ENCODE measurements at places on chromosomes 12 and 14.

DNA sequence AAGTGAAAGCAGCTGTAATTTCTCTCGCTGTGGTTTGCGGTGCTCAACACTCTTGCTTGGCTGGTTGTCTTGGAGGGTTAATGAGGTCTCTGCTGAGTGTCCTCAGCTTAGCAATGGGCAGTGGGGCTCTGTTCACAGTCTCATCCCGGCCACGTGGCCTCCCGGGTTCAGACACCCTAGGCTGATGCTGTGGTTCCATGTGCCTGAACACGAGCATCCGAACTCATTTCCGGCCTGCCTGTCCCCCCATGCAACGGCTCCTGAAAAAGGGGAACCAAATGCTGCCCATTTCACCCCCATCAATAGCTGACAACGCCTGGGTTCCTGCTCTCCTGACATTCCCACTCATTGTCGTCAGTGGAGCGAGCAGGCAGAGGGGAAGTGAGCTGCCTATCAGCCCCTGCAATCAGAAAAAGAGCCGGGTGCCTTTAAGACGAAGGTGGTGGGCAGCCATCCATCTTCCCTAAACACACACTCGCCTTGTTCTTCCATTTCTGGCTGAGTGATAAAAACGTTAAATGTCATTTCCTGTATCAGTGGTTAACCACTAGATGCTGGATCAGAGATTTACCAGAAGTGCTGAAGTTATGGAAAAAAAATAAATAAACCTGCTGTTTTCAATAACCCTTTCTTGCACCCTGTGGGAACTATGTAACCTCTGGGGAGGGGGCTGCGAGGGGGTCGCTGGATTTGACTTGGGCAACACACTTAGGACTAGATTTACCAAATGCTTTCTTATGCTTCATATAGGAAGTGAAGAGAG lies 60.3 kb upstream of the BCL2L14 start:
- peak; percentile 74 for DNase-seq

DNA sequence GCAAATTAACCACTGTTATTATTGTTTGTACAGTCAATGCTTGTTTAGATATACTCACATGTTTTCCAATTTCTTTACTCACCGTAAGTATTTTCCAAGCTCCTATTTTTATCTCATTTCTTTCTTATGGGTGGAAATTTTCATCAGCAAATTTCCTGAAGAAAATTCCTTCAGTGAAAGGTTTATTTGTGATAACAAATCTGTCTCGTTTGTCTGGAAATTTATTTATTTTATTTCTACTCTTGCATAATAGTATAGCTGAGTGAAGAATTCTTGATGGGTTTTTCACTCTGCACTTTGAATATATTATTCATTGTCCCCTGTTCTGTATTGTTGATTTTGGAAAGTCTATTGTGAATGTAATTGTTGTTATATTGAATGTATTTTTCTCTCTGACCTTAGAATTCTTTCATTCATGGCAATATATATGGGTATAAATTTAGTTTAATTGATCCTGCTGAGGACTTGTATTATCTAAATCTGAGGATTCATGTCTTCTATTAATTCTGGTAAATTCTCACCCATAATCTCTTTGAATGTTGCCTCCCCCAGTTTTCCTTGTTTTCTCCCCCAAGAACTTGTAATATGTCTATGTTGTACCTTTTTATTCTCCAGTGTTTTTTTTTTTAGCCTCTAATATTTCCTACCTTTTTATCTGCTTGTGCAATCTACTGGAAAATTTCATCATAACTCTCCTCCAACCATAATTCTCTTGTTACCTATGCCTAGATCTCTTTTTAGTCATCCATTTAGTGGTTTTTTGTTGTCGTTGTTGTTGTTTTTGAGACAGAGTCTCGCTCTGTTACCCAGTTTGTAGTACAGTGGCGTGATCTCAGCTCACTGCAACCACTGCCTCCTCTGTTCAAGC lies 21.6 kb upstream of the HOXC13 start:
- no peak for DNase-seq

- no peak for DNase-seq
Observed at GRCh38 chr14:50089208-50089607, 27.2 kb downstream of the VCPKMT start.

DNA sequence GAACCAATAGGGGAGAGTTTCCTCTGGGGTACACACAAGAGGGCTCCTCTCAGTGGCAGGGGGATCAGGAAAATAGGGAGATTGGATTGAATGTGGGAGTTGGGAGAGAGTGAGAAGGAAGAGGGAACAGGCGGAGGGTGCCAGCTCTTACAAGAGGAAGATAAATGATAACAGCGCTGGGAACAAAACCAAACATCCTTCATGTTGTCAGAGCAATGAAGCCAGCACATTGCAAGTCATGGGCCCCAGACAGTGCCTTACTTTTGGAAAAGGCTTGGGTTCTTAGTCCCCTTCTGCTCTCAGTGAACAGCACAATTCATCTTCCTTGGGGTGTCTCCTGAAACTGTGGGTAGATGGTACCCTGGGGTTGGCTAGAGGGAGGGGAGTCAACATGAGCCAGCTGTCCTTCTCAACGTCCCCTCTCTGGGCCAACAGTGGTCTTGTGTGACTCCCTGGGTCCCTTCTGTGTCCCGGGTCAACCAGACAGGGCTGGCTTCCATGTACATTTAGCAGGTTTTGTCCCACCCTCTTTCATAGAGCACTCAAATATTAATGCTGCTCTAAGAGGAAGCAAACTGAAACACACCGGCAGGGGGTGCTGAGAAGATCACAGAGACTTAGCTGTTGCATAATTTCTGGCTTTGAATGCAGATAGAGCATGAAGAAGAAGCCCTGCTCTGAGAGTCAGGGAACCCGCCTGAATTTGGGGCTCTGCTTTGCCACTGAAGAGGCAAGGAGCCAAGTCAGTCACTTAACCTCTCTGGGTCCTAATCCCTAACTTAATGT lies 138.5 kb downstream of the ESRRB start:
- peak; percentile 11 for DNase-seq

- peak; percentile 59 for DNase-seq
Observed at GRCh38 chr14:47278233-47278842, 397.1 kb downstream of the MDGA2 start.

DNA sequence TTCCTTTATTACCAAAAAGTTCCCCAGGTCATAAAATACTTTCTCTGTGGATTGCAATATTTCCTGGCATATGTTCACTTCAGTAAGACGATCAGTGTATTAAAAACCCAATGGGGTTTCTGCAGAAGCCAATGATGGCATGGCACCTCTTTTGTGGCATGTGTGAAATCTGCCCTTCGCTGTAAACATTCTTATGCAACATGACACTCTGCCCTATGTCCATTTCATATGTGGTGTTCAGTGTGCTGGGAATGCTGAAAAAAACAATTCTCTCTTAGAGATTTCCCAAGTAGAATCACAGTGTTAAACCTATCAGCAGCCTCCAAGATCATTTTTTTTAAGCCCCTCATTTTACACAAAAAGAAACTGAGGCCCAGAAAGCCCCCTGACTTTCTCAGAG lies 2.3 kb upstream of the MYBPC1 start:
- no peak for DNase-seq

GRCh38 chr12:20369305-20370013 lies 1.1 kb downstream of the PDE3A start:
- peak; percentile 65 for DNase-seq

- no peak for DNase-seq
Observed at GRCh38 chr14:77542421-77543239, 44.0 kb upstream of the ISM2 start.

DNA sequence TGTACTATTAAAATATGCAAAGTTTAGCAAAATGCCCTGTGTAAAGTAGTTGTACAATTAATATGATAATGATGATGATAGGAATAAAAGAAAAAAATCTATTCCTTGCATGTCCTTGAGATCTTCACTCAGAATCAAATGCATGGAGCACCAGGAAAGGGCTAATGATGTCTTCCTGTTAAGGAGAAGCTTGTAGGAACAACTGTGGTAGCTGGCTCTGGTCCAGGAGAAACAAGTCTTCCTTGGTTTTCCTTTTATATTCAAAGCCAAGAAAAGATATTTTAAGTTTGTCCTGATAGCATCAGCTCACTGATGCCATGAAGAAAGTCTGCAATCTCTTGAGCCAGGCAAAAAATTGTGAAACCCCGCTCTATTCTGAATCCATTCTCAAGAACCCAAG lies 138.9 kb downstream of the PIK3C2G start:
- DNase-seq = peak; percentile 70

GRCh38 chr14:69129264-69129880 lies 23.5 kb downstream of the DCAF5 start:
- DNase-seq = peak; percentile 94

DNA sequence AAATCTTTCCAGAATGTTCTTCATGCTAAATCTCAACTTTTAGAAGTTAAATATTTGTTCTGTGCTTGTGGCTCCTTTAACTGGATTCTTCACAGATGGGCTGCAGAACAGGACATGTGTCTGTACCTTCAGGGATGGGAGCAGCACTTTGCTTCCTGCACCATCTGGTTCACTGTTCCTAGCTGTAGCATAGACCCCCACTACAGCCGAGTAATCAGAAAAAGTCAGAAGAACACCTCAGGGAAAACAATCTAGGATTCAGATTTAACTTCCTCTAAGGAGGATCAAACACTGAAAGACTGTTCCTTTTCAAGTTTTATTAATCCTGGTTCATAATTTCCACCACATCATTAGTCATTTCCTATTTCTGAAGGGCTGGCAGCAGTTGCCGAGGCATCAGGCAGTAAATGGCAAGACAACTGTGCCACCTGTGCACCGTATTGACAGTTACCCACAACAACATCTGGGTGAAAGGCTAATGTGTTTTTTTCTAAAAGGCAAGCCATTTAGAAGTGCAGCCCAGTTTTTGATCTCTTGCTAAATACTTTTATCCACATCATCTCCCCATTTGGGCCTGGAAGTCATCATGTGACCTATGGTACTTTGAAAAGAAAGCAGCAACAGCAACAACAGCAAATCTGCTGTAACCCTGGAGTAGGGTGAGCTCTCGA lies 212.8 kb upstream of the BMP4 start:
- DNase-seq = no peak

DNA sequence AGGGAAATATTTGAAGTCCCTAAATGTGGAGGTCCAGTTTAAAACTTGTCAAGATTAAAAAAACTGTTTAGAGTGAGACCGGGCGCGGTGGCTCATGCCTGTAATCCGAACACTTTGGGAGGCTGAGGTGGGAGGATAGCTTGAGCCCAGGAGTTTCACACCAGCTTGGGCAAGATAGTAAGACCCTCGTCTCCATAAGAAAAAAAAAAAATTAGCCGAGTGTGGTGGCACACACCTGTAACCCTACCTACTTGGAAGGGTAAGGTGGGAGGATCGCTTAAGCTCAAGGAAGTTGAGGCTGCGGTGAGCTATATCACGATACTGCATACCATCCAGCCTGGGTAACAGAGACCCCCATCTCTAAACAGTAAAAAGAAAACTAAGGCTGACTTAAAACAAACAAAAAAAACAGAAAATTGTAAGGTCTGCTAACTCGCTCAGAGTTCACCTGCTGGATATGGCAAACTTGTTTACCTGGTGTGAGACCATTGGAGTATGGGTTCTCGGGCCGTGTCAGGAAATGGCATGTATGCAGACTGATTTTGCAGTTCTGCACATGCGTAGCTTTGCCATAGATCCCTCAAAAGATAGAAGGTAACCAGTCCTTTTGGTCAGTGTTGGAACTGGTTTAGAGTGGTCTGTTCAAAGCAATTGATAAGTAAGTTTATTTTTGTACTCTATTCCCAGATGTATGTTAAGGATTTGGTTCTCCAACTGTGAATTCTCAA lies 2.1 kb downstream of the RNF10 start:
- DNase-seq = no peak

- no peak for DNase-seq
Observed at GRCh38 chr12:3726456-3726855, 26.5 kb downstream of the CRACR2A start.

GRCh38 chr12:94116191-94116590 lies 32.2 kb upstream of the PLXNC1 start:
- no peak for DNase-seq

DNA sequence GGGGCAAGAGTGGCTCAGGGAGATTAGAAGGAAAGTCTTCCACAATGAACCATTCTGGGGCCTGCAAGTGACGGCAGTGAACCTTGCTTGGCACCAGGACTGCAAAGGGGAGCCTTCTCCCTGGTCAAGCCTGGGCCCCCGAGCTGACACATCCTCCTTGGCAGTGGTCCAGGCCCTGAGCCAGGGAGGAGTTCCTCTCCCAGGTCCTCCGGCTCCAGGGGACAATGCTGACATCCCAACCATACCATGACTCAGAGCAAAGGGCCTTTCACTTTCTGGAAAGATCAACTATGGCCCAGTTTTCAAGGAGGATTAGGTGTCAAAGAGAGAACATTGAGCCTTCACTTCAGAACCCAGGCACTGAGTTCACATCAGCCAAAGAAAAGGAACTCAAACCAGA lies 756.5 kb upstream of the TBX3 start:
- DNase-seq = peak; percentile 57

DNA sequence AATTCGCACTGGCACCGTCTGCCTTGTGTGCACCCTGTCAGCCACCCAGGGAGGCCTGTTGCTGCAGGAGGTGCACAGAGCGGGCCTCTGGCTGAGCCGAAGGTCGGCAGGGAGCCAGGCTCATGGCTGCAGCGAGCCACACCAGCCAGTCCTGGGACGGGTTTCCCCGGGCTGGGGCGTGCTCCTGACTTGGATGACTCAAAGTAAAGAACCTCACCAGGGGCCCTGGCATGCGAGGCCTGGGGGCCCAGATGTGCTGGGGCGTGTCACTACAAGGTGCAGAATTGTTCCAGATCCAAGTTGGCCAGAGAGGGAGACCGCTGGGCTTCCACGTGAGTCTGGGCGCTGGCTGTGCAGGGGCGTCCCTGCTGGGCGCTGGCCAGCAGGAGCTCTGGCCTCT lies 34.5 kb downstream of the FBRSL1 start:
- DNase-seq = peak; percentile 71

DNA sequence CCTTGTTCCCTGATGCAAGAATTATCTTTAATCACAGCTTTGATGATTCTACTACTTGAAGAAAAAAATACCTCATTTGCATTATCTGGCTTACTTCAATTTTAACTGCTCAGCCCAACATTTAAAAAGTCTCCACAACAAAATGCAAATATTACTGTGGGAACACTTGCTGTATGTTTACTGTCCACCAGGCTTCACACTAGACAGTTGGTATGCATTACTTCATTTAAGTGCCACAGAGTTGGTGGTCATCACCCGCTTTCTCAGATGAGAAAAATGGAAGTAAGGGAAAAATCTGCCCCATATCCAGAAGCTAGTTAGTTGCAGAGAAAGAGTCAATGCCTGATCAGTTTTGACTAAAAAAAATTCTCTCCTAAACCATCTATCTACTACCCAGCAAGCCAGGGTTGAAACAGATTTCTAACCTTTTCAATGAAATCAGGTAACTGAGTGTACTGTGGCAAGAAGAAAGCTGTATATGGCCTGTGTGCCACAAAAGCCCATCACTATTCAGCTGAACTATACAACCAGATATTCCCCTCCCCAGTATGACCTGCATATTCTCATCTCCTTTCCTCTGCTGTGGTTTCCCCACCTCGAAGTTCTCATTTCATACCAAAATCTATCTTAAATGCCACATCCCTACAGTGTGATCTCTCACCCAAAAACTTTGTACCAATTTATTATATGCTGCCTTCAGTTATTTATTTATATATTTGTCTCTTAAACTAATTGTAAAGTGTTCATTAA lies 90.3 kb downstream of the ATP2B1 start:
- peak; percentile 22 for DNase-seq

DNA sequence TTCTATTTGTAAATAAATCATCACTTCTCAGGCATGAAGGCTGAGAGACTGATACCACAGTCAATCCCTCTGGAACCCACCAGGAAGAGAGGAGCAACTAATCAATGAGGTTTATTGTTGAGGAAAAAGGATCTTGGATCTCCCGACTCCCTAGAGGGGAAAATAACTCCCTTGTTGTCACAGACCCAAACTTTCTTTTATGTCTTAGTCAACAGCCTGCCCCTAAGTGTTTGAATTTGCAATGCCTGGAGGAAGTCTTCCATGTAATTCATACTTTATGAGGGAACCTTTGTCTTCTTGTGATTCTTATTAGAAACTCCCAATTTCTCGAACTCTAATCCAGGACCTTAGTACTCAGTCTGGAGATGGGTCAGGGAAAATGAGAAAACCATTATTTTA lies 805.8 kb downstream of the DIO2 start:
- DNase-seq = no peak

Measured in choroid plexus epithelial cell (primary cell).